ENCODE measurements at places on chromosomes 1 and 21.

- DNase-seq: no peak
- H3K4me3 ChIP-seq: no peak overlapping the region
- no peaks in the 10 kb centered on the region for H3K27me3 ChIP-seq
- H3K4me1 ChIP-seq: no peaks in the 10 kb centered on the region
Measured at GRCh38 chr1:241411776-241412338, 54.9 kb upstream of the RGS7 start.

DNA sequence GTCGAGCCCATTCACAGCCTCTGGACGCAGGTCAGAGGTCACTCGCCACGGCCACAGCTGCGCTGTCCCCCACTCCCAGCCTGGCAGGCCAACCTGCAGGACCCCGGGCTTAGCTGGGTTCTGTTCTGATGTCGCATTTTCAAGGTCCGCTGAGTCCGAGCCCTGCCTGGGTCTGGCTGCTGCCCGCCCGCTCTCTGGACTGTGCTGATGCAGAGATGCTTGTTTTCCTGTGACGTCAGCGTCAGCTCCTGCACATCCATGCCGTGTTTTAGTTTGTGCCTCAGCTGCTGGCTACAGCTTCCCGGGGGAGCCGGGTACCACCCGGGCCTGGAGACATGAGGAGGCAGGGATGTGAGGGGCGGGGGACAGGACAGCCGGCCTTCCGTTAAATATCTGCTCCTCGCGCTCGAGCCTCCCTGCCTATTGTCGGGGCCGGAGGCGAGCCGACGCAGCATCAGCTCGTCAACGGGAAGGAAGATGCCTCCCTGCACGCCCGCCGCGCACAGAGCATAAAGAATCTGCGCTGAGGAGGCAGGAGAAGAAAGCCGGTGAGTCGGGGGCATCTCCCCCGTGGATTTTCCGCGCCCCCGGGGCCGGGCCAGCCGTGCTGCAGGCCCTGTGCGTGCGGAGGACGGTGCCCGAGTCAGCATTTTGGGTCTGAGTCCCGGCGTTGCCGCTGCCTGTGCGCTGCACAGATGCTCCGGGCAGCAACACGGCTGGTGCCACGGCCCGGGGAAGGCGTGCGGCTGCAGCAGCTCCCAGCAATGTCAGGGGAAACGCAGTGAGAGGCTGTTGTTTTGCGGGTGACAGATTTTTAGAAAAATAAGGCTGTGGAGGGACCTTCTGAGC lies 23.4 kb downstream of the PRKCZ start:
- no peak for DNase-seq
- H3K27ac ChIP-seq: peak overlapping the region; percentile 53
- peaks cover 19% of the 10 kb centered on the region for H3K4me1 ChIP-seq
- no peaks in the 10 kb centered on the region for H3K27me3 ChIP-seq
- no peak overlapping the region for H3K4me3 ChIP-seq
- H3K36me3 ChIP-seq: peaks cover 26% of the 10 kb centered on the region

DNA sequence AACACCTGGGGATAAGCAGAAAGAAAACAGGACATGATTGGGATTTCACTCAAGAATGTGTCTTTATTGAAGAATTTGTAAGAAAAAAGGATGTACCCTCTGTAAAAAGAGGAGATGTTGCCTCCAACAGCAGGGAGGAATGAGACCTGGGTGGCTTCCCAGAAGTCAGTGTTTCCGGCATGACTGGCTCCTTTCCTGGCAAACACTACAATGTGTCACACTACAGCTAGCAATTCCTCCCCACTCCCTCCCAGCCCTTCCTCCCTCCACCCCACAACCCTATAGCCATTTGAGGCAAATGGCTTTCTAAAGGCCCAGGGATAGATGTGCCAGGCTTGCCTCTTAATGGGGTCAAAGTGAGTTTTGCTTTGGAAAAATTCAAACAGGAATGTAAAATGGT lies 11.5 kb upstream of the COL8A2 start:
- H3K4me3 ChIP-seq: no peak overlapping the region
- peaks cover 6% of the 10 kb centered on the region for H3K4me1 ChIP-seq
- peaks cover 20% of the 10 kb centered on the region for H3K36me3 ChIP-seq
- no peaks in the 10 kb centered on the region for H3K27me3 ChIP-seq
- DNase-seq: no peak

GRCh38 chr1:34013958-34014737 lies 150.3 kb downstream of the HMGB4 start:
- DNase-seq: peak; percentile 81
- H3K36me3 ChIP-seq: peaks cover 2% of the 10 kb centered on the region
- H3K27me3 ChIP-seq: no peaks in the 10 kb centered on the region
- peaks cover 7% of the 10 kb centered on the region for H3K4me1 ChIP-seq
- no peak overlapping the region for H3K27ac ChIP-seq

DNA sequence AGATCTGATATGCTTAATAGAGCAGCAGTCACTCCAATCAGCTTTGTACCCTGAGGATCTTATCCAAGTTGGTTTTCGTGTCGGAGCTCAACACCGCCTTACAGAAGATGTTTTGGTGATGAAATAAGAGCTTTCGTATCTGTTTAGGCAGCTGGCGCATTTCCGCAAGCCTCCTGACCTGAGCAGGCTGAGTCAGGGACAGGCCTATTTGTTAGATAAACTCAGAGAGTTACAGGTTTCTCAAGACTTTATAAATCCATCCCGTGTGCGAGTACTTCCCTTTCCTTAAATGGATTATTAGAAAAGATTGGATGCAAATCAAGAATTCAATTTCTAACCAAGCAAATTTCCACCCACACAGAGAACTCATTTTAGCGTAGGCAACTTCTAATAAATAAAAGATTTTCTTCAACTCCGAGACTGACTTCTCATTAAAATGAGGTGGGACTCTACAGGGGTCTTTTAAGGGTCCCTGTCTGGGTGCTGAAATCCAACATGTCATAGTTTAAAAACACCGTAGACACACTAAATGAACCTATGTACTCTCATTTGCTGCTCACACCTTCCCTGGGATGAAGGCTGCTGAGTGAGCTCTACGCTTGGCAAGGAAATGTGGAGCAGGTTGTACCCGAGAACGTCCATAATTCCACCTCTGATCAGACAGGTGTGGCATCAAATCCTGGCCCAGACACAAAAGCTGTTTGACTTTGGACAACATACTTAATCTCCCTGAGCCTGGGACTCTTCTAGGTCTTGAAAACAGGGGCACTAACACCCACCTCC lies 106.9 kb upstream of the F3 start:
- no peak overlapping the region for H3K27ac ChIP-seq
- no peak for DNase-seq
- peaks cover 14% of the 10 kb centered on the region for H3K4me1 ChIP-seq
- no peak overlapping the region for H3K4me3 ChIP-seq
- peaks cover 2% of the 10 kb centered on the region for H3K36me3 ChIP-seq

GRCh38 chr1:217968085-217968484 lies 317.0 kb upstream of the RRP15 start:
- H3K4me3 ChIP-seq: no peak overlapping the region
- no peaks in the 10 kb centered on the region for H3K27me3 ChIP-seq
- no peak overlapping the region for H3K27ac ChIP-seq
- H3K4me1 ChIP-seq: peaks cover 13% of the 10 kb centered on the region
- no peak for DNase-seq
- peaks cover 8% of the 10 kb centered on the region for H3K36me3 ChIP-seq

GRCh38 chr1:201461645-201462441 lies 7.1 kb downstream of the PHLDA3 start:
- peak overlapping the region; percentile 34 for H3K27ac ChIP-seq
- peaks cover 18% of the 10 kb centered on the region for H3K36me3 ChIP-seq
- peaks cover 31% of the 10 kb centered on the region for H3K4me1 ChIP-seq
- H3K27me3 ChIP-seq: no peaks in the 10 kb centered on the region
- DNase-seq: no peak

DNA sequence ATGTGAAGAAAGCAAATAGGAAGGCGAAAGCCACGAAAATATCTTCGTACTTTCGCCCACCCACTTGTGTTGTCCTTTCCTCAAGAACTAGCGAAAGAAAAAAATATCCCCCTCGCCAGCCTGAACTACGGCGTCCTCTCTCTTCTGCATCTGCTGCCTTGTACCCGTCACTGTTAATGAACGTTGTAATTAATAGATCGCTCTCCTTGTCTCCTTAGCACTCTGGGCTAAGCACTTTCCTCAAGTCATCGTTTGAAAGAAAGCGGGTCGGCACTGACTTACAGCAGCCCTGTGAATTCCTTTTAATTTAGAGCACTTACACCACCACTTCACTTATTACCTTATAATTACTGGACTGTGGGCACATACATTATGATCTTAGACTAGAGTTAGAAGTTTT lies 44.1 kb downstream of the ESRRG start:
- DNase-seq: no peak
- no peaks in the 10 kb centered on the region for H3K36me3 ChIP-seq
- H3K4me3 ChIP-seq: no peak overlapping the region
- H3K27me3 ChIP-seq: no peaks in the 10 kb centered on the region
- H3K4me1 ChIP-seq: peaks cover 4% of the 10 kb centered on the region
- H3K27ac ChIP-seq: no peak overlapping the region

- no peak for DNase-seq
- H3K27me3 ChIP-seq: peaks cover 7% of the 10 kb centered on the region
- peak overlapping the region; percentile 98 for H3K27ac ChIP-seq
- H3K4me1 ChIP-seq: peaks cover 72% of the 10 kb centered on the region
- no peaks in the 10 kb centered on the region for H3K36me3 ChIP-seq
Measured at GRCh38 chr1:75074831-75075395, 59.3 kb upstream of the LHX8 start.

- no peaks in the 10 kb centered on the region for H3K36me3 ChIP-seq
- H3K27me3 ChIP-seq: no peaks in the 10 kb centered on the region
- DNase-seq: no peak
- peaks cover 28% of the 10 kb centered on the region for H3K4me1 ChIP-seq
Measured at GRCh38 chr1:81453367-81453703, 347.4 kb upstream of the ADGRL2 start.

DNA sequence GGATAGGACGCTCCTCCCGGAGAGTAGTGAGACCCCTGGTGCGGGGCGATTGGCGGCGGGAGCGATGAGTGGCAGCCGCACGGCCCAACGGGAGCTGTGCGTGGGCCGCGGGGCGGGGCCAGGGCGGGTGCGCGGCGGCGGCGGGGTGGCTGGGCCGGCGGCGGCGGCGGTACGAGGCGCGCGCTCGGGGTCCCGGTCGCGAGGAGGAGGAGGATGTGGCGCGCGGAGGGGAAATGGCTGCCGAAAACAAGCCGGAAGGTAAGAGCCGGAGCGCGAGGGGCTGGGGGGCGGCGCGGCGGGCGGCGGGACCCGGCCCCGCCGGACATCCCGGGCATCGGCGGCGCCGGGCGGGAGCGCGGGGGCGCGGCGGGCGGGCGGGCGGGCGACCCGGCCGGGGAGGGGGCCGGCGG lies at the start of gene CAMTA1:
TSS of gene CAMTA1 (plus strand) at position 137 of the 410 bp plus-strand sequence. CDS start at position 214, 77 bp downstream.
- H3K36me3 ChIP-seq: no peaks in the 10 kb centered on the region
- peaks cover 40% of the 10 kb centered on the region for H3K4me1 ChIP-seq
- no peaks in the 10 kb centered on the region for H3K27me3 ChIP-seq
- H3K27ac ChIP-seq: peak within 1 kb of the TSS; percentile 95

DNA sequence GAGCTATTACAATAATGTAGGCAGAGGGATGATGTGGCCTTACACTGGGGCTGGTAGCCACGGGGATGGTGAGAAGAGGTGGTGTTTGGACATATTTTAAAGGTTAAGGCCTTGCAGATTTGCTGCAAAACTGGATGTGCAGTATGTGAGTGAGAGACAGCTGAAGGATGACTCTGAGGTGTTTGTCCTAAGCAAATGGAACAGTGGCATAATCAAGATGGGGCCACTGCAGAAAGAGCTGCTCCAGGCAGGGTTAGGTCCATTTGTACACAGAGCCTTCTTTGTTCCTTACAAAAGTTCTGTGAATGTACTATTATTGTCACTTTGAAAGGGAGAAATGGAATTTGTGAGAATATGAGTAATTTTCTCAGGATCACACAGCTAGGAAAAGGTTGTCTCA lies 220.4 kb upstream of the ZP4 start:
- H3K4me3 ChIP-seq: no peak overlapping the region
- peak overlapping the region; percentile 30 for H3K27ac ChIP-seq
- H3K27me3 ChIP-seq: no peaks in the 10 kb centered on the region

GRCh38 chr1:186897008-186897407 lies 68.3 kb downstream of the PLA2G4A start:
- H3K36me3 ChIP-seq: no peaks in the 10 kb centered on the region
- DNase-seq: no peak
- H3K27me3 ChIP-seq: no peaks in the 10 kb centered on the region
- no peak overlapping the region for H3K27ac ChIP-seq
- no peak overlapping the region for H3K4me3 ChIP-seq

DNA sequence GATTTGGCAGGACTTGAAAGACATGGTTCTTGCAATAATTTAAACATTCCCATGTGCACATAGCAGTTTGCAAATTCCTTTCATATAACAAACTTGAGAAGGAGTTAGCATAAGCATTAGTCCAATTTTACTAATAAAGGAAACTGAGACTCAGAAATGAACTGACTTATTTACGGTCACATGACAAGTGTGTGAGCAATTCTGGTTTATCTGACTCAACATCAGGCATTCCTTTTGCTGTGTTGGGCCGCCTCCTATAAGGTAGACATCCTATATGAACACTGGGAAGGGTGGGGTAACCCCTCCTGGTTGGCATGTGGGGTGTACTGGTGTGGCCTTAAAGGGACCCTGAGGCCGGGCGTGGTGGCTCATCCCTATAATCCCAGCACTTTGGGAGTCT lies 8.5 kb upstream of the CPT2 start:
- H3K4me3 ChIP-seq: no peak overlapping the region
- H3K36me3 ChIP-seq: no peaks in the 10 kb centered on the region
- H3K27ac ChIP-seq: no peak overlapping the region
- peaks cover 3% of the 10 kb centered on the region for H3K27me3 ChIP-seq

- no peak overlapping the region for H3K4me3 ChIP-seq
- peaks cover 8% of the 10 kb centered on the region for H3K27me3 ChIP-seq
- H3K4me1 ChIP-seq: no peaks in the 10 kb centered on the region
- no peak overlapping the region for H3K27ac ChIP-seq
Measured at GRCh38 chr1:2912424-2913061, 108.7 kb upstream of the ACTRT2 start.

DNA sequence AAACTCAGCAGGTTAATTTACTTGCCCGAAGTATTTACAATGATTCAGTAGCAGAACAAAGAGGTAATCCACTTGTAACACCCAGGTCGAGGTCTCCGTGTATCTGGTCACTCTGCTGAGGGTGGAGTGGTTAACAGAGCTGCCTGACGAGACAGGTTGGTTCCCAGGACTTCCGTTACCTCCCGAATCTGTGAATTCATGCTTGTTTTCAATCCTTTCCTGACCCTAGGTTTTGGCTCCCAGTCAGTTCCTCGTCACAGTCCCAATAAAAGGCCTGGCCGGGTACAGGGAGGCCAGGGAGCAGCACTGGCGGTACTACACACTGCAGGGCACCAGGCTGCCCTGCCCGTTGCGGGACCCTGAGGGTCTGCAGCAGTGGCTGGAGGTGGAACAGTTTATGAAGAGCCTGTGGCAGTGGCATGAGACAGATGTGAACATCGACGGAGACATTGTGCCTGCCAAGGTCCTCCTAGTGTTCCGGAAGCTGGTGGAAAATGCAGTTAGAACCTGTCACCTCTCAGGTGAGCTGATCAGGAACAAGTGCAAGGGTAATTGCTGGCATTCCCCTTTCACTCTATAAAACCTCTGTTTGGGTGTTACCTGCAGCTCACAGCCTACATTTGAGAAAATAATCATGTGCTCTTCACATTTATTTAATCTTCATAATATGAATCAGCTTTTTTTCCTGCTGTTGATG lies 12.8 kb downstream of the MAB21L3 start:
- no peaks in the 10 kb centered on the region for H3K36me3 ChIP-seq
- H3K27ac ChIP-seq: no peak overlapping the region
- H3K4me3 ChIP-seq: no peak overlapping the region
- no peak for DNase-seq

All from WTC11 (cell line).